ENCODE measurements at places on chromosomes 13 and 19.

- no peak for DNase-seq
These were observed 329.2 kb upstream of the TSHZ3 start for GRCh38 chr19:31678421-31678820.

- DNase-seq: no peak
These were observed 4.2 kb downstream of the GIPC3 start for GRCh38 chr19:3589439-3589838.

DNA sequence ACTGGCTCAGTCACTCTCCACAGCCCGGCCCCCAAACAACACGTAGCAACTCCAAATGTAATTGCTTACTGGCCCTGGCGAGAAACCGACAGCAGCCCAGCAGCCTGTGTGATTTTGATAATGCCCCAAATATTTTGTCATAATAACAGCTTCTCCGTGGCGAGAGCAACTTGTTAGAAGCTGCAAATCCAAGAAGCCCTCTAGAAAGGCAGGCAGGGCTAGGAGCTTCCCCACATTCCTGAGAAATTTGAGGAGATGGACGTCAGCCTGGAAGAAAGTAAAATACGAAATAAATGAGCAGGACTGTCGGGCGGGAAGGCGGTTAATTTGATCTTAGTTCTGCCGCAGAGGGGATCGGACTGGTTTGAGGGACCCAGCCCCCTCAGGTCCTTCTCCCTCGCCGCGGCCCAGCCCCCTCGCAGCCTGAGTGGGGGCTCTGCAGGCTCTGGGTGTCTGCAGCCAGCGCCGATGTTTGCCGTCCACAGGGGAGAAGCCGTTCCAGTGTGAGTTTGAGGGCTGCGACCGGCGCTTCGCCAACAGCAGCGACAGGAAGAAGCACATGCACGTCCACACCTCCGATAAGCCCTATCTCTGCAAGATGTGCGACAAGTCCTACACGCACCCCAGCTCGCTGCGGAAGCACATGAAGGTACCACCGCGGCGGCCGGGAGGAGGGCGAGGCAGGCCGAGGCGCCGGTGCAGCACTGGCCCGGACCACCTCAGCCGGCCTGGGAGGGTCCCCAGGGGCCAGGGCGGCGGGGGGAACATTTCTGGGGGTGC is 3.1 kb downstream of the ZIC2 start:
- no peak for DNase-seq

DNA sequence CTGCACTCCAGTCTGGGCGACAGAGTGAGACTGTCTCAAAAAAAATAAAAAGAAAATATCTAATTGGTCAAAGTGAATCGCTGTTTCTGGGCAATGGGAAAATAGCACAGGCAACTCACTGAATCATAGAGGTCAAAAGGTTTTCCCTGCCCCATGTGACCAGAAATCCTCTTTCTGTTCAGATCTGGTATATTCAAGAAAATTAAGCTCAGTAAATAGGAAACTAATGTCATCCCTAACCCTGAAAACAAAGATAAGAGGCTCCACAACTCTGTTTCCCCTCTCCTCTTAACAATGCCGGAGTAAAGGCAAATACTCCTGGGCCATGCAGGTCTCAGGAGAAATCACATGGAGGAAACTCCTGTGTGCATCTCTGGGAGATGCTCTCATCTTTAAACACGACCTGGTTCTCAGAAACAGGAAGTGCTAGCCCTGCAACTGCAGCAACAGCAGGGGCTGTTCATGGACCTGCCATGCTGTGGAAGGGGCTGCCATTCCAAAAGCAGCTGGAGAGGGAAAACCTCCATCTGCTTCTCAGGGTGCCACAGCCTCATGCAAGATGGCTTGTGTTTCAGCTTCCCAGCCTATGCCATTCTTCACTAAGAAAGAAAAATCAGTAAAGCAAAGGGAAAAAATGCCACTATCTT is 47.5 kb upstream of the SLC7A9 start:
- DNase-seq: no peak

- DNase-seq: no peak
These were observed 28.4 kb upstream of the SOHLH2 start for GRCh38 chr13:36242761-36243160.

Measured in amniotic stem cell (primary cell).